8988T (cell line): ENCODE measurements at places on chromosomes 12 and 14.

- DNase-seq, result no peak
Observed at GRCh38 chr12:104681012-104681690, 224.4 kb downstream of the CHST11 start.

DNA sequence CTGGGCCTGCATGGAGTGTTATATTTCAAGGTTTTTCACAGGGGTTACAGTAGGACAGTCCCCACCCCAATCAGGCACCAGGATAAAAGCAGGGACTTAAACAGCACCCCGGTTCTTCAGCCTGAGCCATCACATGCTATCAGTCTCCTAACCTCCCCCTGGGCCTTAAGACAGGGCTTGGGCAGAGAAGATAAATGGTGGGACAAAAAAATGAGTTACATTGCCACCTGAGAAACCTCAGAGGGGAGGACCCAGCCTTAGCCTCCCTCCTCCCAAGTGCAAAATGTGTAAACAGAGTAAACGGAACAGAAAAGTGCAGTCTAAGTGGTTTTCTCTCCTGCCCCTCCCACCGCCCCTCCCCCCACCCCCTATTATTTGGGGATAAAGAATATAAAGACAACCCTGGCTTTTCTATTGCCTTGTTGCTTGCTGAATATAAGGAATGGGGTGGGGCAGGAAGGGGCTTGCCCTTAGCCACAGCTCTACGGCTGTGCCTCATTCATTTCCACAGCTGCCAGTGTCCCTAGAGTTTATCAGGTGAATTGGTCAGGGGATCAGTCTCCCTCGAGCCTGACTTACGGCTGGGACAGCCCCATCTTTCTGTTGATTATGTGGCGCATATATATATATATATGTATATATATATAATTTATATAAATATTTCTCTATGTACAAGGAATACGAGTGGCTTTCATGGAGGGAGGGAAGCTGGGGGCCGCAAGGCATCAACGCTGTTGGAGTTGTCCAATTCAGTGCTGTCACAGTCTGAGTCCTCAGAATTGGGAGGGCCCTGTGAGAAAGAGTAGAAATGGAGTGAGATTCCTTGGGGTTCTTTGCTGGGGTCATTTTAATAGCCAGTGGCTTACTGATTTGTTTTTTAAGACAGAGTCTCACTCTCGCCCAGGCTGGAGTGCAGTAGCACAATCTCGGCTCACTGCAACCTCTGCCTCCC lies 18.5 kb downstream of the MAP3K12 start:
- DNase-seq, result no peak

DNA sequence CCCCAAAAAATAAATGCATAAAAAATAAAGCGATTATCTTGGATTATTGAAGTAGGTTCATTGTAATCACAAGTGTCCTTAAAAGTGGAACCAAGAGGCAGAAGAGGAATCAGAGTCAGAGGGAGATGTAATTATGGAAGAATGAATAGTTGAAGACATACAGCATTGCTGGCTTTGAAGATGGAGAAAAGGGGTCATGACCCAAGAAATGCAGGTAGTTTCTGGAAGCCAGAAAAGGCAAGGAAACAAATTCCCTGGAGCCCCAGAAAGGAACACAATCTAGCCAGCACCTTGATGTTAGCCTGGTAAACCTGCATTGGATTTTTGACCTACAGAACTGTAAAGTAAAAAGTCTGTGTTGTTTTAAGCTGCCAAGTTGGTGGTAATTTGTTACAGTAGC lies 57.5 kb upstream of the PTGR2 start:
- no peak for DNase-seq

- DNase-seq, result no peak
Observed at GRCh38 chr12:4483885-4484823, 38.5 kb upstream of the FGF6 start.

DNA sequence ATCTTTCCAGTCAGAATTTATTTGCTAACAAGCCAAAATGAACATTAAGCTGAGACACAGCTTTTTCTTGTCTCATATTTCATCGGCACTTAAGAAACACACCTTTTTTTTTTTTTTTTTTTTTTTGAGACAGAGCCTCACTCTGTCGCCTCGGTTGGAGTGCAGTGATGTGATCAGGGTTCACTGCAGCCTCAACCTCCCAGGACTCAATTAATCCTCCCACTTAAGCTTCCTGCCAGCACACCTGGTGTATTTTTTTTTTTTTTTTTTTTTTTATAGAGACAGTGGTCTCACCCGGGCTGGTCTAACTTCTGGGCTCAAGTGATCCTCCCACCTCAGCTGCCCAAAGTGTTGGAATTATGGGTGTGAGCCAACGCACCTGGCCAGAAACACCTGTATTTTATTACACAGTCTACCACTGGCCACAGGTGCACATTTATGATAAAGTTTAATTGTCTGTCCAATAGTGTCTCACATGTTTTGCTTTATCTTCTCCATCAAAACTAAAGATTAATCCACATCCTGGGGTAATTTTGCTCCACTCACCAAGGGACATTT lies 62.7 kb downstream of the C2CD5 start:
- DNase-seq, result no peak
